ENCODE measurements at places on chromosomes 6 and 20. TPM values are rescaled to one million over a fixed set of nuclear protein-coding genes. Genes with fewer than 3 reads are reported as not detected.
A peak's percentile ranks its signal among the peaks of the same experiment; 100 is the strongest.

DNA sequence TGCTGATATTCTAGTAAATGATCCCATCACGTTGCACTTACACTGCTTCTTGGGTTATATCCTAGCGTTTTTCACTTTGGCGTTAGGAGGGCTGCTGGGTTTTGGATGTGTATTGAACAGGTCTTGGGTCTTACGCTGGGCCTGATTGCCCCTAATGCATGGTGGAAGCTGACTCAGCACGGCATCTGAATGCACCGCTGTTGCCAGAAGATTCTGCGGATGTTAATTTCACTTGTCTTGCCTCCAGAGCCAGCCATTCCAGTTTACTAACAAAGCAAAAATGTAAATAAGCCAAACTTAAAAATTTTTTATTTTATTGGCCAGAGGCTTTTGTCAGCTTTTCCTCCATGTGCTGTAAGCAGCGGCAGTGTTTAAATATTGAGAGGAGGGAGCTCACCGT, 233.5 kb downstream of the TMEM242 start:
- no peak for DNase-seq

GRCh38 chr6:129130106-129130505, 247.2 kb downstream of the LAMA2 start:
- DNase-seq, result no peak

DNA sequence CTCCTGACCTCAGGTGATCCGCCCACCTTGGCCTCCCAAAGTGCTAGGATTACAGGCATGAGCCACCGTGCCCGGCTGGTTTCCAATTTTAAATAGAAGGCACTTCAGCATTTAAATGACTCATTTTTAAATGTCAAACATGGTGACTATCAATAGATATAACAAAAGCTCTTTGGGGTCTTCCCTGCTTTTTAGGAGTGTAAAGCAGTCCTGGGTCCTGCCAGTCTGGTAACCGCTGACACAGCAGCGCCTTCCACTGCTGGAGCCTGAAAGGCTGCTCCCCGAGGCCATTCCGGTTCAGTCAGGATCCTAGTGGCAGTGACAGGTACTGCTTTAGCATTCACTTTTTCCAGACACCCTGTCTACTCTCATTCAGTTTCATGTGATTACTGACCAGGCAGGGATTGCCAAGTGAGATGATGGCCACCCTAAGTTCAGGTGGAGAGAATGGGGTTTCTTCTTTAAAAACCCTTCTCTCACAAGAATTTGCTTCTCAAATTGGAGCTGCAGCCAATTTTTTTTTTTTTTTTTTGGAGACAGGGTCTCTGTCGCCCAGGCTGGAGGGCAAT, 5.1 kb downstream of the DIDO1 start:
- DNase-seq, result peak; percentile 59

DNA sequence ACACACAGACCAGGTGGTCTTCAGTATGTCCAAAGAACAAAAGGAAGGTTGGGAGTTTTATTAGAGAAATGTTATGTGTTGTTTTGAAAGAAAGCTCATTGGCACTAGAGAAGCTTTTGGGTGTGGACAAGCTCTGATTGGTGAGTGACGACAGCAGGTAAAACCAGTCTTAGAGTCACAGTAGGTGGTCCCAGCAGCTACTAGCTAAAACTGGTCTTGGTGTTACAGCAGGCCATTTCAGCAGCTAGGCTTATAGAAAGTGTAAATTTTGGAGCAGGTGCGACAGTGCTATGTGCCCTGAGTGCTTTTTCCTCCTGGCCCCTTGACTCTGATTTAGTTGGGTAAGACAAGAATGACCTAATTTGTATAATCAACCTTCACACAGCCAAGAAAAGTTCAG, 3.6 kb downstream of the CLDN20 start:
- no peak for DNase-seq

The MLIP gene
- total RNA-seq, result not detected

Data from G401 (cell line).